Activated T-helper 1 cell treated with anti-CD3 and anti-CD28 coated beads, Interleukin-2, amount 50 U/mL, for 16 hours (primary cell): ENCODE measurements at places on chromosomes 11 and 22.

DNA sequence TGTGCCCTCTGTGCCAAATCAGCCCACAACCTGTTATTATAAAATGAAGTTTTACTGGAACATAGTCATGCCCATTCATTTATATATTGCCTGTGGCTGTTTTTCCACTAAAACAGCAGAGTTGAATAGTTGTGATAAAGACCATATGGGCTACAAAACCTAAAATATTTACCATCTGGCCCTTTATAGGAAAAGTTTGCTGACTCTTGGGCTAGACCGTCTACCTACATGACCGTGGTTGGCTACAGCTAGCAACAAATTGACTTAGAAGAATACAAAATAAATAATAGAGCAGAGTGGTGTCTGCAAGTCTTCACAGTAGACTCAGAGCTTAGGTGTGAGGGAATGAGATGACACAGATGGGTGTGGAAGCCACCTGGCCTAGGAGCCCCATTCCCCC is 11.2 kb upstream of the IL18BP start:
- DNase-seq = no peak

DNA sequence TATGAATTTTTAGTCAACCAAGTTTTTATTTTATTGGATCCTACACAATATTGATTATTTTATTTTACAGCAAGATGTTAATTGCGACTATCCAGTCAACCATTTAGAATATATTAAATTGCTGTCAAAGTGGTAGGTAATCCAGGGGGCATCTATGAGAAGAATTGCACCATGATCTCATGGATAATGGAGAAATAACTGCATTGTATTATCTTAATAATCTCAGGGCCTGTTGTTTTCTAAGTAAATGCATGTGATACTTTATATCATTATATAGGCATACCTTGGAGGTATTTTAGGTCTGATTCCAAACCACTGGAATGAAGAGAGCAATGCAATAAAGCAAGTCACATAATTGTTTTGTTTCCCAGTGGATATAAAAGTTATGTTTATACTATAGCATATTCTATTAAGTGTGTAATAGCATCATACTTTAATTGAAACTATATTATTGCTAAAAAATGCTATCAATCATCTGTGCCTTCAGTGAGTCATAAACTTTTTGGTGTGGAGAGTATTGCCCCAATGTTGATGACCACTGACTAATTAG is 595.4 kb upstream of the CHORDC1 start:
- DNase-seq = no peak

GRCh38 chr22:30891443-30891755 is 77.2 kb downstream of the MORC2 start:
- no peak for DNase-seq

DNA sequence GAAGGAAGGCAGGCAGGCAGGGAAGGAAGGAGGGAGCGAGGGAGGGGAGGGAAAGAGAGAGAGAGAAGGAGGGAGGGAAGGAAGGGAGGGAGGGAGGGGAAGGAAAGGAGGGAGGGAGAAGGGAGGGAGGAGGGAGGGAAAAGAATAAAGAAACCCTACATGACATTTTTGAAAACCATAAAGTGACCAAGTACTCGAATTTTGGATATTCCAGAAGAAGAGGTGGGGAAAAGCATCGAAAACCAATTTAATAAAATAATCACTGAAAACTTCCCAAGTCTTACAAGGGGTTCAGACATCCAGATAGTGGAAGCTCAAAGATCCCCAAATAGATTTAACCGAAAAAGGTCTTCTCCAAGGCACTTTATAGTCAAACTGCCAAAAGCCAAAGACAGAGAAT is 11.7 kb downstream of the GDPD4 start:
- DNase-seq = no peak

GRCh38 chr11:75920848-75921247 is 105.8 kb downstream of the UVRAG start:
- no peak for DNase-seq

DNA sequence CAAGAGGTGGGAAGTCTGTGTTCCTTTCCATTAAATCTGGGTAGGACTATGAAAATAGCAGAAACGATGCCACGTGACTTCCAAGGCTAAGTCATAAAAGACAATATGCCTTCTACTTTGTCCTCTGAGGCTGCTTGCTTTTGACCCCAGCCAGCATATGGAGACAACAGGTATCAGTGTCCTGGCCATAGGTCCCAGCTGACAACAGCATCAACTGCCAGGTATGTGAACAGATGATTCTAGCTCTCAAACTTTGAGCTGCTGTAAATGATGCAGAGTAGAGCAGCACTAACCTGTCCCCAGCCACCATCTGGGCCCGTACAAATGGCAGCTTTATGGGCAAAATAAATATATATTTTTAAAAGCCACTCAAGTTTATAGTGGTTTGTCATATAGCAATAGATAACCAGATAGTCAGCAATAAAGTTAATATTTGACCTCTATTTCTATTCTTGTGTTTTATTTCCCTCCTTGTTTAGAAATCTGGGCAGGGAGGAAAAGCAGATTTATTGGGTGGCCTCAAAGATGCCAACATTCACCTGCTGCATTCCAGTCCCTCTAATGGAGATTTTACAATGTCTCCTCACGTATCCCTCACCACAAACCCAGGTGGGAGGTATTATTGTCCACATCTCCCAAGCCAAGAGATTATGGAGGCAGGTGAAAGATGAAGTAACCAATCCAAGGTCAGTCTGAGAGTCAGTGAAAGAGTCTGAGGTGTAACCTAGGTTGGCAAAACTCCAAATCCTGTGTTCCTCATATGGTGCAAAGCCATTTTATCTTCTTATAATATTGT is 209.6 kb upstream of the LARGE1 start:
- no peak for DNase-seq

- no peak for DNase-seq
Observed at GRCh38 chr11:67126986-67127385, 7.9 kb downstream of the KDM2A start.

- no peak for DNase-seq
Observed at GRCh38 chr11:39678996-39679395, 1780.5 kb downstream of the LRRC4C start.

GRCh38 chr11:110712659-110713448 is 617 bp upstream of the ARHGAP20 start:
- DNase-seq = no peak

DNA sequence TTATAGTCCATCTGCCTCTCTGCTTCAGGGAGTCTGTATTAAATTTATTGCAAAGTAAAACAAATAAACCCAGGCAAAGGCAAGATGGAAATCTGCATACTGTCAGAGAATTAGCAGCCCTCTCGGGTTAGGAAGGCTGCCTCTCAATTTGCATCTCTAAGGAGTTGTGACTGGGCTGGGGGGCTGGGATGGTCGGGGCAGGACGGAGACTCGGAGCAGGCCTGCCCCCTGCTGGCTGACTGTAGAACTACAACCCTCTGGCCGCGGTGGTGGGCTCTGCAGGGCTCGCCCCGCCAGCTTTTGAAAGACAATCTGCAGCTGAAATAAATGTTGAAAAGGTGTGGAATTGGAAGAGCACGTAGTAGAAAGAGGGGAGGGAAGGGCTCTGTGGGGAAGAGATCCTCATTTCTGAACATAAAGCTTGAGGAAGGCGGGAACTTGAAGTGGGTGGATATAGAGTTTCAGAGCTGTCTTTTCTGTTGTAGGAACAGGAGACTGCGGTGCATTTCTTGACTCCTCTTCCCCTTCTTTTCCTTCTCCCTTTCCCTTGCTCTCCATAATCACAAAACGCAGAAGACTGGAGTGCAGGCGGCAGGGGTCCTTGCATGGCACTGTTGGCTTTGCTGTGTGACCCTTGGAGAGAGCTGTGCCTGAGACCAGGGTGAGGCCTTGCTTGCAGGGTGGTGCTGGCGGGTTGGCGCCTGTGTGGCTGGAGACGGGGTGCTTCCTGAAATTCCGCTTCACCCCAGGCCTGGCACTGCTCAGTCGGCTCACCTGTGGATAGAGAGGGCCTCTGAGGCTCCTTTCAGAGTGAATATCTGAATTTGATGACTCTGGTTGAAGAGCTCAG is 22.6 kb upstream of the PKNOX2 start:
- peak; percentile 46 for DNase-seq

- no peak for DNase-seq
Observed at GRCh38 chr22:43006753-43007152, 8.2 kb downstream of the PACSIN2 start.

- DNase-seq = no peak
Observed at GRCh38 chr22:48078825-48079224, 1316.4 kb downstream of the TBC1D22A start.

DNA sequence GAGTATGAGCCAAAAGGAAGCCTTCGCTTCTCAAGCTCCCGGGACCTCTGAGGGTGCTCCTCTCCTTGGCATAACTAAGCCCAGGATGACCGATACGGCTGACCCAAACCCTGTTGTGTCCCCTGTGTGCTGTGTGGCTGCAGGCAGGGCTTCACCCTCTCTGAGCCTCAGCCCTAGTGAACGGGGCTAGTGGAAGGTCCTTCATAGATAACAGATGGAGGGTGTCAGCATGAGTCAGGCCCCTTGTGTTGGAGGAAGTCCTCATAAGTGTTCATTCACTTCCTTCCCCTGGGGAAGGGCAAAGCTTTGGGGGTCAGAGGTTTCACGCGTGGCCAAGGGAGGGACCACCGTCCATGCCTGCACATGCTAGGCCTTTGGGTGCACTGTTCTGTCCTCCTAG is 21.5 kb downstream of the SHISAL1 start:
- no peak for DNase-seq

DNA sequence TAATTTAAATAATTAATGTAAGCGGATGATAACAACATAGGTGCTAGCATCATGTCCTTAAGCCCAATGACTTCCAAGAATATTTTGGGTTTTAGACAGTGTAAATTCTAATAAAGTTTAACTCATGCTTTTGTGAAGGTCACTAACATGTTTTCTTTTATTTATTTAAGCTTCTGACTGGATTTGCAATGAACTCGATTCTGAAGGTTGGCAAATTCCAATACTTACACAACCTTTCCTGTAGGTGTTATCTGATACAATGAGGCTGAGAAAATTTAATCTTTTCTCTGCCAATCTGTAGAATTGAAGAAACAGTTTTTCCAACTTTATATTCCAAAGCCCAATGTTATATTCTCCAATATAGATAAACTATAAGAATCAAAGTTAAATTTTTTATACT is 311.3 kb downstream of the LUZP2 start:
- no peak for DNase-seq

GRCh38 chr11:114026355-114026754 is 33.2 kb upstream of the ZBTB16 start:
- no peak for DNase-seq

DNA sequence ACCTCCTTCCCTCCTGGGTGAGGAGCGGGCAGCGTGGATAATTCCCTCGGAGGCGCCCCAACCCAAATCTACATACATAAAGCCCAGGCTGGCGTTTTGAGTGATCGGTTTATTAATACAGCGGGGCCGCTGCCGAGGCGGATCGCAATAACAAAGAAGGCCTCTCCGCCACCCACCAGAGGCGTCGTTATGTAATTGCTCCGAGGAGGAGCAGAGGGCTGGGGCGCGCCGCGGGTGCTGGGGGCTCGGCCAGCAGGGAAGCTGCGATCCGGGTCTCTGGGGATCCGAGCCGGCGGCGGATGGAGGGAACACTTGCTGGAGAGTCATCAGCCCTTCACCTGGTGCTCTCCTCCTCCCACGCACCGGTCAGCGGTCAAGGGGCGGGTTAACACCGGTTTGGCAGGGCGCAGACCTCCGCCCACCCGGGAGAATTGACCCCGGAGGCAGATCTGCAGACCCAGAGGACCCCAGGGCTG is 6.4 kb upstream of the TP53I11 start:
- no peak for DNase-seq

- no peak for DNase-seq
Observed at GRCh38 chr11:36090356-36091109, 146.7 kb downstream of the LDLRAD3 start.

- no peak for DNase-seq
Observed at GRCh38 chr22:30116362-30117117, 36.3 kb downstream of the HORMAD2 start.

- no peak for DNase-seq
Observed at GRCh38 chr11:47466201-47466600, 17.3 kb upstream of the RAPSN start.

DNA sequence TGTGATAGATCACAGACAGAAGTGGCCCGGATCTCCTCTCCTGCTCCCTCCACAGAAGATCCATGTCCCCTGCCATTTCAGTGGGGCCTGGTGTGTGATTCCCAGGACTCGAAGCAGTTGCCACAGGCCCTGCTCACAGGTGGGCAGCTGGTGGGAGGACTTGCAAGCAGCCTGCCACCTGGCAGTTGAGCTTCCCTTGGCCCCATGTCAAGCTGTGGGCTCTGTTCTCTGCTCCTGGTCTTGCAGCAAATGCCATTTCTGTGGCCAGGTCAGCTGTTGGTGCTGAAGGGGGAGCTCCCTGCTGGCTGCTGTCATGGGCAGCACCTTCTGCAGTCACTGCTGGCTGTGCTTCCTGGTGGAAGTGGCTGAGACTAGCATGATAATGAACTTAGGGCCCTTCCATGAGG is 59.1 kb upstream of the SLC22A12 start:
- no peak for DNase-seq

- no peak for DNase-seq
Observed at GRCh38 chr11:125211191-125211947, 46.8 kb downstream of the PKNOX2 start.

DNA sequence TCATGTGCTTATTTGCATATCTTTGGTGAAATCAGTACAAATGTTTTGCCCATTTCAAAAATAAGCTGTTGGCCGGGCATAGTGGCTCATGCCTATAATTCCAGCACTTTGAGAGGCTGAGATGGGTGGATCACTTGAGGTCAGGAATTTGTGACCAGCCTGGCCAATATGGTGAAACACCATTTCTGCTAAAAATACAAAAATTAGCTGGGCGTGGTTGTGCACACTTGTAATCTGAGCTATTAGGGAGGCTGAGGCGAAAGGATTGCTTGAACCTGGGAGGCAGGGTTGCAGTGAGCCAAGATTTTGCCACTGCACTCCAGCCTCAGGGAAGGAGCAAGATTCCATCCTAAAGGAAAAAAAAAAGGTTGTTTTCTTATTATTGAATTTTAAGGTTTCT is 136.0 kb downstream of the SWAP70 start:
- no peak for DNase-seq

GRCh38 chr11:2762451-2762850 is 62.7 kb upstream of the KCNQ1OT1 start:
- no peak for DNase-seq

- DNase-seq = no peak
Observed at GRCh38 chr22:46162285-46162684, 12.0 kb downstream of the PPARA start.

GRCh38 chr11:131616481-131617140 is 246.2 kb downstream of the NTM start:
- DNase-seq = no peak

DNA sequence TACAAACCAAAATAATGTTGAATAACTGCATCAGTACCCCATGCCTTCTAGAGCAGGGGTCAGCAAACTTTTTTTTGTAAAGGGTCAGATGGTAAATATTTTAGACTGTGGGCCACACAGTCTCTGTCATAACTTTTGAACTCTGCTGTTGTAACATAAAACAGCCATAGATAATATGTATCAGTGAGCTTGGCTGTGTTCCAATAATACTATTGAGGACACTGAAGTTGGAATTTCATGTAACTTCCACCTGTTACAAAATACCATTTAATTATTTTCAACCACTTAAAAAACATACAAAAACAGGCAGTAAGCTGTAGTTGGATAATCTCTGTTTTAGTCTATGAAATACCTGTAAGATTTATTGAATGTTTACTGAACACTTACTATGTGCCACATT is 55.2 kb downstream of the PICALM start:
- DNase-seq = no peak
